ENCODE measurements at places on chromosomes 16 and 17.

DNA sequence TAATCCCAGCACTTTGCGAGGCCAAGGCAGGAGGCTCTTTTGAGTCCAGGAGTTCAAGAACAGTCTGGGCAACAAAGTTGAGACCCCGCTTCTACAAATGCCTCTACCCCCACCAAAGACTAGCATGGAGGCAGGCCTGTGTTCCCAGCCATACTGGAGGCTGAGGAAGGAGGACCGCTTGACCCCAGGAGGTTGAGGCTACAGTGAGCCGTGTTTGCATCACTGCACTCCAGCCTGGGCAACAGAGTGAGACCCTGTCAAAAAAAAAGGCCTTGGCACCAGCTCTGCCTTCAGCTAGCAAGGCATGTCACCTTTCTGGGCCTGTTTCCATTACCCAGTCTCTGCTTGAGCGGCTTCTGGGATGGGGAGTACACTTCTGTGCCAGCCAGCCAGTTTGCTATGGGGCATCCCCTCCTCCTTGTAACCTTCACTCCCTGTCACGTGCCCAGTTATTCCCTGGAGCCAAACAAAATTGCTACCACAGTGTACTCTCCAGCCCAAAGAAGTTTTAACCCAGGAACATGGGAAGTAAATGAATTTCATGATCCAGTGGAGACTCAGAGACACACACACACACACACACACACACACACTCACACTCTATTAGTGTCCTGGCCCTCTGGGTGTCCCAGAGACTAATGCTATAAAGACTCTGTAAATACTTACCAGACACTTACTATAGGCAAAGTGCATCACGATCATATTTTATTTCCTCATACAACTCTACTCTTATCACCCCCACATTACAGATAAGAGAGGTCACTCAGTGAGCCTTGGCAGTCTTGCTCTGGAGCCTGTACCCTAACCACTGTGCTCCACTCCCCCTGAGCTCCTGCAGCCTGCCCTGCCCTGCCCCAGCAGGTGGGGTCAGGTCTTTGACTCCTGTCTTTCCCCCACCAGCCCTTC is 2.5 kb downstream of the CISD3 start:
- DNase-seq: no peak

DNA sequence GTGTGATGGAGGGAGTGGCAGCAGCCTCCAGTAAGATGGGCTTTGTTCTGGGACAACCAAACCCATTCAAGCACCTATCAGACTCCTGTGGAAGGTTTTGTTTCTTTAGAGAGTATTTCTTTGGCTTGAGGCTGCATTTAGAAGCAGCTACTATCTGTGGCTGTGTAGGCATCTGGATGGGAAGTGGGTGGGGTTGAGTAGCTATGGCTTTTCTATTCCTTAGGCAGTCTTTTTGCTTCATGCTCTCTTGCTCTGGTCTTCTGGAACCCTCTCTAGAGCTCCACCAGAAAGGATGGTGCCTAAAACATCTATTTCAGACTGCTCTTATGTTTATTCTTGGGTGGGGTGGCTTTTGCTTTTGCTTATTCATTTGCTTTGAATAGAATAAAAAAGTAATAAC is 19.9 kb downstream of the TNRC6A start:
- DNase-seq: no peak

DNA sequence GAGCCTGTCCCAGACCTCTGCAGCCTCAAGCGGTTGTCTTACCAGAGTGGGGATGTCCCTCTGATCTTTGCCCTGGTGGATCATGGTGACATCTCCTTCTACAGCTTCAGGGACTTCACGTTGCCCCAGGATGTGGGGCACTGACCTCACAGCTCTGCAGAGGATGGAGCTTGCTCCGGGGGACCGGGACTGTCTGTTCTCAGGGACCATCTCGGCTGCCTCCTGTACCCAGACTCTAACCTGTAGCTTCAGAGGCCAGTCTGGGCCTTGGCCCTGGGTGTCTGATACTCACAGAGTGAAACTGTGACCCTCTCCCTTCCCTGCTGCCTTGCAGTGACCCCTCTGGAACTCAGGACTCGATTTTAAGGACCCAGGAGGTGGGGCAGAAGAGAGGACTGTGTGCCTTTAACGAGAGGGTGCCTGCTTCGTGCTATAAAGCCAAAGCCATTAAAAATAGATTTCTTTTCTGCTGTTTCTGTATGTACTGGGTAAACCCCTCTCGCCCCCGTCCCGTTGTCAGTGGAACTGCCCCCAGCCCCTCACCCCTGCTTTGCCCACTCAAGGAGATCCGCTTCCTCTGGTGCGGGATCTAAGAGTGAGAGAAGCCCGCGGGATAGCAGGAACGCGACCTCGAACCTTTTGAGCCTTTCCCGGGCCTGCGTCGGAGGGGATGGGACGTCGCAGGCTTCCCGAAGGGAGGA is 1.1 kb upstream of the LLGL2 start:
- DNase-seq: no peak

GRCh38 chr16:89944773-89945172 is 3.8 kb upstream of the DEF8 start:
- no peak for DNase-seq

- DNase-seq: no peak
Observed at GRCh38 chr17:34920676-34921075, 40.6 kb downstream of the CCT6B start.

DNA sequence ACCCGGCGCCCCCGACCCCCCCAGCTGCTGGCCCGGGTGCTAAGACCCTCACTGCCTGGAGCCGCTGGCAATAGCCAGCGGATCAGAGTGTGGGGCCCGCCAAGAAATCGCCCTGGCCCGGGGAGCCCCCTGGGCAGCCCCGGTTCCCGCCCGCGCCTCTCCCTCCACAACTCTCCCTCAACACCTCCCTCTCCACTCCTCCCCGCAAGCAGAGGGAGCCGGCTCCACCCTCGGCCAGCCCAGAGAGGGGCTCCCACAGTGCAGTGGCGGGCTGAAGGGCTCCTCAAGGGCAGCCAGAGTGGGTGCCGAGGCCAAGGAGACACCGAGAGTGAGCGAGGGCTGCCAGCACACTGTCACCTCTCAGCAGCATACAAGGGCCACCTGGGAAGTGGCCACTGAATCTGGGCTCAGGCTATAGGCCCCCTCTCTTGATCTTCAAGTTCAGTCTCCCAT is 385.5 kb downstream of the SEC14L1 start:
- no peak for DNase-seq

All from cortex of kidney (tissue), 1 donor.